ENCODE measurements at places on chromosomes 4 and X.

GRCh38 chrX:39821709-39822095, 276.1 kb downstream of the BCOR start:
- DNase-seq: no peak

GRCh38 chrX:94932278-94932965, 1258.4 kb downstream of the FAM133A start:
- no peak for DNase-seq

- DNase-seq: no peak
Measured at GRCh38 chr4:114701491-114701890, 102.9 kb downstream of the UGT8 start.

DNA sequence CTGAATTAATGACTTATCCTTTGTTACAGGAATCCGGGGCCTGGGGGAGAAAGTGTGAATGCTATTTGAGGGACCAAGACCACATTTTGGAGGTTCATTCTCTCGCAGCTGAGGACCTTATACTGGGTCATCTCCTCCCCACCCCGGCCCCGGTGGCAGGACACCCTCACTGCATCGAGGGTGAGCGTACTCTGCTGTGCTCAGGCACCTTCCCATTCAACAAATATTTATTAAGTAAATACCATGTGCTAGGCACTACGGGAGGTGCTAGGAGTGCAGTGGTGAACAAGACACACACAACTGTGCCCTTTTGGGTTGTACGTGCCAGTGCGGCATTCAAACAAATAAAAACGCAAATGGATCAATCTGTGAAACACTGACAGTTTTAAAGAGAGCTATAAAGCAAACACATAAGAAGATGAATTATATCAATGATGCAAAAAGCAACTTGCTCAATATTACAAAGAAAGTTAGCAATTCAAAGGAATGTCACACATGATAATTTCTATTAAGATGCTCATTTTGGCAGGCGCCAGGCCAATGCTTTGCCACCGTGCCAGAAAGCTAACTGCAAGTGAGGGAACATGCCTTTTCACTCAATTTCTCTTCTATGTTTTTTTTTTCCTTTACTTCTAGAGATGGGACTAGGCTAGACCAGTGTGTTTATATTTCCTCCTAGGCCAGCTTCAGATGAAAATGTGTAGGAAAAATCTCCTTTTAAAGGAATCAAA, 24.6 kb downstream of the ADGRG2 start:
- no peak for DNase-seq

DNA sequence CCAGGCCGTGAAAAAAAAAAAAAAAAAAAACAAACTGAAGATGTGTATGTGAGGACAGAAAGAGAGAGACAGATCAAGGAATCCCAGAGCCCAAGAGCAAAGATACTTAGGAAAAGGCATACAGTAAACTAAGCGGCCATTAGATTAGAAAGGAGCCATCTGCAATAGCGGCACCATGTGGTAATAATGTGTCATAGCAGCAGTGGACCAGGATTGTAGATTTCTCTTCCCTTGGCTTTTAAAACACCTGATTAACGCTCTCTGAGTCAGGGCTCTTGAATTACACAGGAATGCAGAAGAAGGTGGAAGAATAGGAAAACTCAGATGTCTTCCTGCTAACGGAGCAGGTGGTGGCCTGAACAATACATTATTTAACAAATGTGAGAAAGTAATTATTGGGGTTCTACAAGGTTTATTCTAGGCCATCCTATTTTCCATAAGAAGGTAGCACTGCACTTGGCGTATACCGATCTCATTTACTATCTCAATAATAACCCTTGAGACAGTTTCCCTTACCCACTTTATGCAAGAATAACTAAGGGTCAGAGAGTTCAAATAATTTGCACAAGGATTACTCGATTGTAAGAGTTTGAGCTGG, 182.7 kb downstream of the KCNIP4 start:
- DNase-seq: no peak

GRCh38 chr4:123666486-123666885, 269.9 kb downstream of the SPRY1 start:
- no peak for DNase-seq

- DNase-seq: no peak
Measured at GRCh38 chr4:153081006-153081580, 123.2 kb upstream of the TRIM2 start.

DNA sequence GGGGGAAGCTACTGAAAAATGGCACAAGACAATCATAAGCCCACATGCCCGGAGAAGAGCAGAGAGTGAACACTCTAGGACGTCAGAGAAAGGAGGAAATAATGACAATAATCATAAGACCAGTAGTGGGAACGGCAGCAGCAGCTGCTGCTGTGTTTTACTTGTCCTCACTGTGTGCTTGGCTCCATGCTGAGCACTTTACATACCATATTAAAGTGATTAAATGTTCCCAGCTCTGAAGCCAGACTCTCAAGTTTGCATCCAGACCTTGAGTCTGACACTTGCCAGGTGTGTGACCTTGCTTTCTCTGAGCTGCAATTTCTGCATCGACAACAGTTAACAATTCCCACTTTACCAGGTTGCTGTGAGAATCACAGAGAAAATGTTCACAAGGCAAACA, 255.4 kb downstream of the SPANXN1 start:
- no peak for DNase-seq

DNA sequence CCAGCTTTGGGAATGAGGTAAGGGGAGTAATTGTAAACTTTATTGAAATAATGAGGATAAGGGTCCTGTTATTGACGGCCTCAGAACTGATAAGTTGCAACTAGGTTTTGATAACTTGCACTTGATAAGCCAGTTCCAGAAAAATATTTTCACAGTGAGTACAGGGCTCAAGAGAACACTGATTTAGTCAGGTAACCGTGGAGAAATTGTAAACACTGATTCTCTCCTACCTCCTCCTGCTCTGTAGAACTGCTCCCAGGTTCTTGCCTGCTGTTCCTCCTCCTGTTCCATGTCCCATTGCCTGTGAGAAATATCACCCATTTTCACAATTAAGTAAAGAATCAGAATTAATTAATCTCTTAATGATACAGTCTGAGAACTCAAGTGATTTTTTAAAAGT, 55.0 kb upstream of the CXXC4 start:
- no peak for DNase-seq

DNA sequence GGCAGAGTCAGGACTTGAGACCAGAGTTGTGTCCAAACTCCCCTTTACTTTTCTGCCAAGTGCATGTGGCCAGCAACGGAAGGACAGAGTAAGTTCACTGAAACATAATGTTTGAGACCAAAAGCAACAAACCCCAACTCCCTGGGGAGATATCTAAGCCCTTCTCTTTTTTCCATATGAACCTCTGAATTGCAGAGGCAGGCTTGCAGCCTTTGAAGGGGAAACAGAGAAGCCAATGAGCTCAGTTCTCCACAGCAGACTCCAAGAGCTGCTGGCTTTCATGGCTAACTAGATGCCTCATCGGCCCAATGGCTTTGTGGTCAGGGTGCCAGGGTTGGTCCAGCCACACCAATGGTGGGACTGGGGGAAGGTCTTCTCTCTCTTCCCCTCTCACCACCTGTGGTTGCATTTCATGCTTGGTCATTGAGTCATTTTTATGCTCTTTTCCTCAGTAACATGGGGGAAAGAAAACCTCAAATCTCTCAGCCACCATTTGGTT, 34.0 kb downstream of the STARD8 start:
- no peak for DNase-seq

- no peak for DNase-seq
Measured at GRCh38 chrX:63506320-63506719, 155.2 kb upstream of the SPIN4 start.

DNA sequence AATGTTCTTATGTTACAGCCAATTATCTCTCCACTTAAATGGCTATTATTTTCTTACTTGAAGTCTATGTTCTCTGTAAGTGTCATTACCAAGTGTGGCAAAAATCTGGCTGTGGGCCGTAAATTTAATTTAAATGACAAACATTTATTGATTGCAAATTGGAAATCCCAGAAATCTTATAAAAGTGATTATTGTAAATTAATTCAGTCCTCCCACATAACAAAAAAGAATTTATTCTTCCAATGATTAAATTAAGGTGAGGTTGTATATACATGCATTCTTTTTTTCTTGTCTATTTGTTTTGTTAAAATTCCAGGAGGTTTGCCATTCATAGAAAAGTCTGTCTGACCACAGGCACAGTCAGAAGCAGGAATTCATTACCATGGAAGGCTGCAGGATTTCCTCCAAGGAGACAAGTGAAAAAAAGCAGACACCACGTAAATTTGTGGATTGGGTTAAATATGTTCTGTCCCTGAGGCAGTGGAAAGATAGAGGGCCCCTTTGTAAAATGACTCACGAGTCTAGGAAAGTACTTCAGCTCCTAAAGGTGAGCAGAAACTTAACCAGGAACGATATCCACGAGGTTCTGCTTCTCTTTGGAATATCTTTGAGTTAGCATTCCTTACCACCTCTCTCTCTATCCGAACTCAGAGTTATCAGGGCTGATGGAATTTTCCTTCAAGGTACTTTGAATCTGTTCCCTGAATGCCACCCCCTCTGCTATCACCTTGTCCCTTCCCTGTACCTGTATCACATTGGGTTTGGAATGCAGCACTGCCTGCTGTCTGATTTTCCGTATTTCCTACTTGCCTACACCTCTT, 10.7 kb downstream of the PPARGC1A start:
- DNase-seq: no peak

DNA sequence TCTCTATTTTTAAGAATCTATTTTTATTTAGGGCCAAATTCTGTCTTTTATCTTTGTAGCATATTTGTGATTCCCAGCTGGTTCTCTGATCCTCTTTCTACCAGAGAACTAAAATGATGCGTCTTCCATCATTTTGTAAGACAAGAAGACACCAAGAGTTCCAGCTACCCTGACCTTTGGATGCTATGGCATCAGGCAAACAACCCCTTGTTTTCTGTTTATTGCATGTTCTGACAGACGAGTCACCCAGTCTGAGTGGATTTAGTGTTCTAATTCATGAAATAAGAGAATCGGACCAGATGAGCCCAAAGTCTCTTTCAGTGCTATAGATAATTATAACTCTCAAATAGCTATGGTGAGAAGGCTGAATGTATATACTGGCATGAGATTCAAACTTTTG, 69.7 kb downstream of the ZFYVE28 start:
- no peak for DNase-seq

GRCh38 chr4:54971474-54971950, 153.9 kb downstream of the KDR start:
- no peak for DNase-seq

DNA sequence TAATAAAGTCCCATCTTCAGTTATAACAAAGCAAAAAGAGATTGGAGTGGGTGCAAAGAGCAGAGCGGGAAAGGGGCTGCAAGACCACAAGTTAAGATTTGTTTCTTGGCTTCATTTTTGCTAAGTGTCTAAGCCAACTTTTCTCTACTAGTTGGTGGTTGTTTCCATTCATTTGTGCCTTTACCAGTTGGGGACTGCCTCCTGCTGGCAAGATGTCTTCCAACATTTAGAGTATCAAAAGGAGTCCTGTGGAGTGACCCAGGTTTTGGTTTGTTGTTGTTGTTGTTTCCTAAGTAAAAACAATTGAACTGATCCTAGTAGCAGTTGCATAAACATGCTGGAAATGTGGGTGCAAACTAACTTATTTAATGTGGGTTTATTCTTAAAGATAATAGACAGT, 121.1 kb downstream of the SPATA18 start:
- DNase-seq: no peak

DNA sequence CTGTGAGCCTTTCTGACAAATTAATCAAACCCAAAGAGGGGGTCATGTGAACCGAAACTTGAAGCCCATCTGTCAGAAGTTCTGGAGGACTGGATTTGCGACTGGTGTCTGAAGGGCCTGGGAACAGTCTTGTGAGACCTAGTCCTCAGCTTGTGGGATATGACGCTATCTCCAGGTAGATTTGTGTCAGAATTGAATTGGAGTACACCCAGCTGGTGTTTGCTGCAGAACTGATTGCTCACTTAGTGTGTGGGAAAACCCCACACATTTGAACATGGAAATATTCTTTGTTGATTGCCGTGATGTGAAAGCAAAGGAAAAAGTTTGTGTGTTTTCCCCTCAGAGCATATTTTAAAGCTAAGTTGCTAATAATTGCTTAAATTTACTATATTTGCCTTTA, 30.3 kb upstream of the TMSB15B start:
- no peak for DNase-seq

DNA sequence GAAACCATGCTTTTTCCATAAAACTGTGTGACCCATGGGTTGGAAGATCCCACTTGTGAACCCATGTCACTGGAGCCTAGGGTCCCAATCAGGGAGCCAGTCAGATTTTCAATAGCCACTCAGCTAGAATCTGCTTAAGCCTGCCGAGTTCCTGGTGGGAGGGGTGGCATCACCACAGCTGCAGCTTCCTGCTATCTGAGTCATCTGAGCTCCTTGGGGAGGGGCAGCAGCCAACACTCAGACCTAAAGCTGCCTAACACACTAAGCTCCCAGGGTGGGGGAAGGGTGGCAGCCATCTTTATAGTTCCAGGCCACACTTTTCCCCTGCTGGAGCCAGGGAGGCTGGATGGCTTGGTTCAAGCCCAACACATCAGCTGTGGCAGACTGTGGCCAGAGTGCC, 350.1 kb downstream of the C4orf33 start:
- DNase-seq: no peak

DNA sequence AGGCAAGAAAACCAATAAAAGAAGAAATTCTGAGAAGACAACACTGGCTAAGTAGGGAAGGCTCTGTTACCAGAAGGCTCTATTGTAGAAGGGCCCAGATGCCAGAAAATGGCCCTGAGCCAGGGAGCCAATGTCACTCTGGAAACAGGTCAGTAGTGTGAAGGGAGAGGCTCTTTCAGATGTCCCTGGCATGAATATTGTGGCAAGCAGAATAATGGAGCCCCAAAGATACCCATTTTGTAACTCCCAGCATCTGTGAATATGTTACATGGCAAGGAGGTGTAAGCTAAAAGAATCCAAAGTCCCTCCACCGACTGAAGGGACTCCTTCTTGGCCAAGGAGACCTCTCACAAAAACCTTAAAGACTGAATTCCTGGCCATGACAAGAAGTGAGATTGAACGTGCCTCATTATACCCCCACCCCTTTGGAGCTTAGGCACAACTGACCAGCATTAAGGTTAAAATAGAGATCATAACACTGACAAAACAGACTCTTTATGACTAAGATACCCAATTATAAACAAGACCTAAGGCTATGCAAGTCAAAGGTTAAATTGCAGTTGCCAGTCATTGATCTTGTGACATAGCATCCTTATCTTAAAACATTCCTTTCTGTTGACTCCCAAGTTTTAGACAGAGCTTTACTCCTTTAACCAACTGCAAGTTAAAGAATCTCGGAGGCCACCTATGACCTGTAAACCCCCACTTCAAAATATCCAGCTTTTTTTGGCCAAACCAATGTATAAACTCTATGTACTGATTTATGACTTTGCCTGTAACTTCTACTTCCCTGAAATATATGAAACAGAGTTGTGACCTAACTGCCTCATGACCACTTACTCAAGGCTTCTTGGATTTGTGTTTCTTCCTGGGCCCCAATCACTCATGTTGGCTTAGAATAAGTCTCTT, 42.2 kb upstream of the SMIM10 start:
- no peak for DNase-seq

GRCh38 chr4:53919535-53919934, 144.9 kb downstream of the CHIC2 start:
- DNase-seq: no peak

- no peak for DNase-seq
Measured at GRCh38 chr4:46389301-46389775, 590 bp downstream of the GABRA2 start.

- DNase-seq: no peak
Measured at GRCh38 chr4:7531640-7531994, 96.9 kb upstream of the PSAPL1 start.

- DNase-seq: no peak
Measured at GRCh38 chrX:152640034-152640818, 2.5 kb downstream of the GABRQ start.
